ENCODE measurements at places on chromosomes 3 and 15. TPM values are rescaled to one million over a fixed set of nuclear protein-coding genes. Genes with fewer than 3 reads are reported as not detected.

The CACNA2D2 gene
- 0.48 TPM for total RNA-seq

The NTRK3 gene
- 23.2 TPM for total RNA-seq

The MED12L gene
- 0.41 TPM for total RNA-seq

The LRRC3B gene
- not detected for total RNA-seq

The SNTN gene
- total RNA-seq: not detected

The COL6A6 gene
- total RNA-seq: not detected

The SLC22A13 gene
- total RNA-seq: 0.07 TPM

The ZNF717 gene
- 2.6 TPM for total RNA-seq

The RBMS3 gene
- total RNA-seq: 1.2 TPM

The GOLGA8M gene
- total RNA-seq: not detected

All from A549 treated with dexamethasone at 1 μM for 4 hours (cell line).